ENCODE measurements at places on chromosomes 12 and 14. TPM values are rescaled to one million over a fixed set of nuclear protein-coding genes. Genes with fewer than 3 reads are reported as not detected.

The TAS2R7 gene
- not detected for total RNA-seq

The TSHR gene
- not detected for total RNA-seq

GRCh38 chr14:67727361-67727760, 25.7 kb downstream of the RDH12 start:
- DNase-seq: no peak
- no peak overlapping the region for H3K27ac ChIP-seq
- no peaks in the 10 kb centered on the region for H3K27me3 ChIP-seq
- no peaks in the 10 kb centered on the region for H3K4me1 ChIP-seq

DNA sequence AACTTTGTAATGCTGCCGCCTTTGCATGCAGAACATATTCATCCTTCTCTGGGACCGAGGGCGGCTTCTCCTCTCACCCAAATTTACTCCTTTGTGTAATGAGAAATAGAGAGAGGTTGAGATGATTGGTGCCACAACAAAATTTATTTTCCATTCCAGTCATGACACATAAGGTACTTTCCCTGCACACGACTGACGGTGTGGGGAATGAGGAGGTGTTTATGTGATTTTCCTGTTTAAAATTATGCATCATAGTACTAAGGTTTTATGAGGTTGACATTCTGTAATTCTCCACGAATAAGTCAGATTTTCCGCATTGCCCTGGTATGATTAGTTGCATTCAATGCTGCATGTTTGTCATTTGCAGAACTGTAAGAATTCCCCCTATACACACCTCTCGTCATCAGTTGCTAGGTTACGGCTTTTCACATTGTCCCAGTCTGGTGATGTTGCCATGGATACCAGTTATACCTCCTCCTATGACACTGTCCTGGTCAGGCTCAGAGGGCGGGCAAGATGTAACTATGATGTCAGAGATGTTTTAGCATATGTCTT, 23.1 kb downstream of the BICDL1 start:
- H3K27me3 ChIP-seq: no peaks in the 10 kb centered on the region
- no peaks in the 10 kb centered on the region for H3K36me3 ChIP-seq
- no peak overlapping the region for H3K4me3 ChIP-seq
- no peaks in the 10 kb centered on the region for H3K4me1 ChIP-seq
- DNase-seq: no peak
- no peak overlapping the region for H3K27ac ChIP-seq

- H3K4me1 ChIP-seq: peaks cover 9% of the 10 kb centered on the region
- H3K36me3 ChIP-seq: no peaks in the 10 kb centered on the region
- H3K27me3 ChIP-seq: no peaks in the 10 kb centered on the region
These were observed 373.4 kb upstream of the PDE3A start for GRCh38 chr12:19994968-19995367.

- DNase-seq: no peak
- no peaks in the 10 kb centered on the region for H3K4me1 ChIP-seq
- no peaks in the 10 kb centered on the region for H3K36me3 ChIP-seq
- no peak overlapping the region for H3K27ac ChIP-seq
- H3K27me3 ChIP-seq: no peaks in the 10 kb centered on the region
These were observed 794.1 kb downstream of the BCL11B start for GRCh38 chr14:98477935-98478334.

The MTRFR gene
- total RNA-seq: 12.7 TPM

GRCh38 chr14:42980419-42980818, 1373.7 kb downstream of the LRFN5 start:
- no peak for DNase-seq
- no peaks in the 10 kb centered on the region for H3K27me3 ChIP-seq
- H3K36me3 ChIP-seq: no peaks in the 10 kb centered on the region
- no peak overlapping the region for H3K4me3 ChIP-seq

- no peak overlapping the region for H3K27ac ChIP-seq
- no peaks in the 10 kb centered on the region for H3K27me3 ChIP-seq
- no peak overlapping the region for H3K4me3 ChIP-seq
- no peak for DNase-seq
These were observed 80.0 kb downstream of the LGMN start for GRCh38 chr14:92668276-92668973.

DNA sequence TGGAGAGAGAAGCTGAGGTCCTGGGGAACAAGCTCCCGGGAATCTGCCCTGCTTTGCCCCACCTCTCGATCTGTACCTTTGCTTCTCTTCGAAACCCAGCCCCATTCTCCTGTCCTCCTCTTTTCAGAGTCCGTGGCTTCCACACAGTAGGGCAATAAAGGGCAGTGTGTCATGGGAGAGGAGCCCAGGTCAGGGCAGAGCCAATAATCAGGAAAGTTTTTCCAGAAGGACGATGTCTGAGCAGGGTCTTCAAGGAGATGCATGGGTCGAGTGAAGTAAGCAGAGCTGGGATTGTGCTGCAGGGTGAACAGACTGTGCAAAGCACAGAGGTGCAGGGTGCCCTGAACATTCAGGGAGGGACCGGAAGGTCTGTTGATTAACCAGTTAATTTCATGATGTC, 22.1 kb upstream of the SERPINA4 start:
- no peaks in the 10 kb centered on the region for H3K36me3 ChIP-seq
- H3K27me3 ChIP-seq: peaks cover 4% of the 10 kb centered on the region
- no peak for DNase-seq
- no peaks in the 10 kb centered on the region for H3K4me1 ChIP-seq
- no peak overlapping the region for H3K4me3 ChIP-seq

- no peaks in the 10 kb centered on the region for H3K4me1 ChIP-seq
- H3K4me3 ChIP-seq: no peak overlapping the region
- no peaks in the 10 kb centered on the region for H3K36me3 ChIP-seq
- peak; percentile 94 for DNase-seq
- H3K27ac ChIP-seq: peak overlapping the region; percentile 84
- H3K27me3 ChIP-seq: no peaks in the 10 kb centered on the region
These were observed 5.9 kb downstream of the KRT86 start for GRCh38 chr12:52280319-52280795.

- peak; percentile 62 for DNase-seq
- no peaks in the 10 kb centered on the region for H3K27me3 ChIP-seq
- H3K4me3 ChIP-seq: no peak overlapping the region
These were observed 12.2 kb downstream of the ACTN1 start for GRCh38 chr14:68966872-68967301.

- DNase-seq: no peak
- no peaks in the 10 kb centered on the region for H3K36me3 ChIP-seq
- H3K4me1 ChIP-seq: peaks cover 10% of the 10 kb centered on the region
These were observed 219.8 kb downstream of the PTPRO start for GRCh38 chr12:15541996-15542631.

- H3K27ac ChIP-seq: peak overlapping the region; percentile 25
- H3K4me3 ChIP-seq: peak overlapping the region; percentile 53
- DNase-seq: no peak
These were observed 47.1 kb downstream of the BCAT1 start for GRCh38 chr12:24901576-24902461.

GRCh38 chr14:30389134-30389876, 169.7 kb upstream of the G2E3 start:
- no peak for DNase-seq
- H3K27ac ChIP-seq: no peak overlapping the region
- H3K4me1 ChIP-seq: no peaks in the 10 kb centered on the region

GRCh38 chr14:91996948-91997371, 42.9 kb downstream of the TRIP11 start:
- DNase-seq: no peak
- no peaks in the 10 kb centered on the region for H3K27me3 ChIP-seq
- peak overlapping the region; percentile 12 for H3K27ac ChIP-seq
- H3K4me3 ChIP-seq: no peak overlapping the region
- H3K4me1 ChIP-seq: no peaks in the 10 kb centered on the region
- H3K36me3 ChIP-seq: peaks cover 57% of the 10 kb centered on the region

The EP400 gene
- total RNA-seq: 14.5 TPM

DNA sequence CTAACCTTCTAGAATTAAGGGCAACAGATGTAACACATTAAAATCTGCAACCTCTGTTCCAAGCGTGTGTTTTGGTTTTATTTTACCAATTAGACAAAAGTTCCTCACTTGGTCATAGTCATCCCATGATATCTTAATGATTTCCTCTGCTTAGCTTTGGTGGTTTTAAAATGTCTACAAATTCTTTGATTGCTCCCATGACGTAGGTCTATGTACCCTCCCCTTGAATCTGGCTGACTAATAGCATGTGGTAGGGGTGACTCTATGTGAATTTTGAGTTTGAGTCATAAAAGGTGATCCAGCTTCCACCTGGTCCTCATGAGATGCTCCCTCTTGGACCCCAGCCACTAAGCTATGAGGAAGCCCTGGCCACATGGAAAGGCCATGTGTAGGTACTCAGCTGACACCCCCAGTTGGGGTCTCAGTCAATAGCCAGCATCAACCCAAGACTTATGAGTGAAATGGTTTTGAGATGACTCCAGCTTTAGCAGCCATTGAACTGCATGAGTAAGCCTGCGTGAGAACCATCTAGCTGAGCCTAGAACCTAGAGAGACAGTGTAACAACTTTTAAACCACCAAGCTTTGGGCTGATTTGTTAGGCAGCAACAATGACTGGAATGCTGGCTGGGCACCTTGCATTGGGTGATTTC, 247.1 kb downstream of the MSRB3 start:
- no peak overlapping the region for H3K4me3 ChIP-seq
- no peak overlapping the region for H3K27ac ChIP-seq
- H3K27me3 ChIP-seq: no peaks in the 10 kb centered on the region
- no peaks in the 10 kb centered on the region for H3K4me1 ChIP-seq
- H3K36me3 ChIP-seq: no peaks in the 10 kb centered on the region

- peak overlapping the region; percentile 88 for H3K4me3 ChIP-seq
- H3K4me1 ChIP-seq: peaks cover 26% of the 10 kb centered on the region
- H3K27ac ChIP-seq: peak overlapping the region; percentile 97
- peaks cover 8% of the 10 kb centered on the region for H3K36me3 ChIP-seq
- no peaks in the 10 kb centered on the region for H3K27me3 ChIP-seq
These were observed 371 bp downstream of the CHD8 start for GRCh38 chr14:21455592-21455911.

The FERMT2 gene
- total RNA-seq: 317 TPM

DNA sequence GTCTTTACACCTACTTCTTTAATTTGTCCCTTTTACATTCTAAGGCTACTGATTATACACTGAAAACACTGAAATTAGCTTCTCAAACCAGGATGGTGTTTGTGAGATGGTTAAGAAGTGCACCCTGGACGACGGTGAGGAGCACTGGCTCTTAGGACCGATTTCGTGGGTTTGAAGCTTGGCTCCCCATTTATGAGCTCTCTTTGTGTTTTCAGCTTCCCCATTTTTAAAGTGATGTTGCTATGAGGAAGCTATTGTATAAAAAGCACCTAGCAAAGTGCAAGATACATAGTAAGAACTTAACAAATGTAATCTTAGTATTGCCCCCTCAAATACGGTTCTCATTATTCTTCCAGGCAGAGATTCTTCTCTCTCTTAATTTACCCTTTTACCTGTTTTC, 4.7 kb downstream of the NFYB start:
- no peaks in the 10 kb centered on the region for H3K36me3 ChIP-seq
- no peak overlapping the region for H3K27ac ChIP-seq
- H3K27me3 ChIP-seq: no peaks in the 10 kb centered on the region
- no peak overlapping the region for H3K4me3 ChIP-seq

DNA sequence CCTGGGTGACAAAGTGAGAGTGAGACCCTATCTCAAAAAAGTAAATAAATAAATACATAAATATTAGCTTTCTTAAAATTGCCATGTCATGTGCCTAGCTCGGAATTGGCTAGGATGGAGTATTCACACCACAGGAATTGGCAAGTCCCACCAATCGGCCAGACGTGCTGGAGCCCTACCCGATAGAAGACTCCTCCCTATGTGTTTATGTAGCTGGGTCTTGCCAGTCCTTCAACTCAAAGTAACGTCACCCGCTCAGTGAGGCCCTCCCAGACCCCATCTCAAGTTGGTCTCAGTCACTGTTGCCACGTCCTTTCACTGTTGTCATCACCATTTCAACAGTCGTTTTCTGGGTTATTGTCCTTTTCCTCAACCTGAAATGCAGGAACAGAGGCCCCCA, 20.2 kb downstream of the VRTN start:
- H3K36me3 ChIP-seq: no peaks in the 10 kb centered on the region
- H3K4me3 ChIP-seq: no peak overlapping the region
- no peak overlapping the region for H3K27ac ChIP-seq
- peaks cover 12% of the 10 kb centered on the region for H3K27me3 ChIP-seq

The RPS29 gene
- 22,215 TPM for total RNA-seq

DNA sequence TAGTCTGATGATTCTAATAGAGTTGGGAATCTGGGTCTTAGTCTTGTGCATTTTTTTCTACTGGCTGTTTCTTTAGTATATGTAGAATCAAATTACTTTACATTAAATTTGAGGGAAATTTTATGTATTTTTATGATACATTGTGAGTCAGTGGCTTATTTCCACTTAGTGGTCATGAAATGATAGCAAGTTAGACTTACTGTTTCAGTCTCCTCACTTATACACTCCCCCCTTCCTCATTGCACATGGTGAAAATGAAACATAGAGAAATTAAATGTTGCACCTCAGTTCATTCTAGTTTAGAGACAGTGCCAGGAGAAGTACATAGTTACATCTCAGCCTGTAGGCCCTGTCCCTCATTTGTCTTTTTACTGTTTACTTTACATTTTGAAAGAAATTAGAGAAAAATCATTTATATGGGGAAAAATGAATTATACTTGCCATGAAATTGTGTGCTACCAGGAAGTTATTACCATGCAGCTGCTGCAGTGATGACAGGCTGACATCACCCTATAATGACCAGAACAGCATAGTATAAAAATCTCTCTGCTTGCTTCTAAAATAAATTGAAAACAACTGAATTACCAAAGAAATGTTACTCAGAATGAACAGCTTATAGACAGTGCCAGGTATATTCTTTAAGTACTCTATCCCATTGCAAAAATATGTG, 113.2 kb downstream of the TRMT5 start:
- H3K4me3 ChIP-seq: no peak overlapping the region
- H3K4me1 ChIP-seq: peaks cover 7% of the 10 kb centered on the region
- no peak overlapping the region for H3K27ac ChIP-seq
- no peaks in the 10 kb centered on the region for H3K36me3 ChIP-seq
- H3K27me3 ChIP-seq: no peaks in the 10 kb centered on the region

All from sigmoid colon (tissue), 7 donors.